Activated T-cell treated with anti-CD3 and anti-CD28 coated beads for 1 hour (primary cell): ENCODE measurements at places on chromosomes 13 and 19.

- DNase-seq: no peak
These were observed 291.8 kb downstream of the HS6ST3 start for GRCh38 chr13:96381681-96382080.

- peak; percentile 55 for DNase-seq
These were observed 13.8 kb downstream of the OR7D4 start for GRCh38 chr19:9205501-9206113.

- no peak for DNase-seq
These were observed 21.9 kb downstream of the PLEKHJ1 start for GRCh38 chr19:2214251-2214650.

- no peak for DNase-seq
These were observed 23.9 kb downstream of the PIBF1 start for GRCh38 chr13:72805676-72806346.

- DNase-seq: no peak
These were observed at the start of gene LINGO3 for GRCh38 chr19:2308114-2308556. Gene LINGO3 (minus strand): TSS chr19:2308154. CDS start chr19:2291776, 16,378 bp downstream.

- DNase-seq: no peak
These were observed 158.4 kb downstream of the RNF17 start for GRCh38 chr13:24922387-24922744.

- no peak for DNase-seq
These were observed 521.5 kb upstream of the SPRY2 start for GRCh38 chr13:80862456-80862855.

GRCh38 chr19:4052114-4052992 lies 14.3 kb downstream of the ZBTB7A start:
- DNase-seq: no peak

DNA sequence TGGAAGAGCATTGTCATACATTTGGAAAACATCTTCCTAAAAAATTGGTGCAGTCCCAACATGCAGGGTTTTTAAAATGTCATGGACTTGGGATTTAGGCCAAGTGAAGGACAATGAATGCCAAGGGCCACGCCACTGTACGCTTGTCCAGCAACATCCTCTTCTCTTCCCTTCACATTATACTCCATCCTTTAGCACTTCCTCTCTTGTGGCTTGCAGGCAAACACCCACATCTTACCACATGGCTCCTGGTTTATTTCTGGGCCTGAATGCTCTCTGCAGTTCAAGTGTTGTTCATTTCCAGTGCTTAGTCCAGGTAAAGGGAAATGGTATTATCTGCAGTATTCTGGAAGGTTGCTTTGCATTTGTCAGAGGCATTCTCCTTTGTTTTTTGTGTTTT lies 45.0 kb downstream of the CBY2 start:
- no peak for DNase-seq

GRCh38 chr19:13794757-13795589 lies at the start of gene ZSWIM4:
Gene ZSWIM4 (plus strand): TSS chr19:13795443. CDS start chr19:13795649, 206 bp downstream.
- DNase-seq: peak; percentile 85

DNA sequence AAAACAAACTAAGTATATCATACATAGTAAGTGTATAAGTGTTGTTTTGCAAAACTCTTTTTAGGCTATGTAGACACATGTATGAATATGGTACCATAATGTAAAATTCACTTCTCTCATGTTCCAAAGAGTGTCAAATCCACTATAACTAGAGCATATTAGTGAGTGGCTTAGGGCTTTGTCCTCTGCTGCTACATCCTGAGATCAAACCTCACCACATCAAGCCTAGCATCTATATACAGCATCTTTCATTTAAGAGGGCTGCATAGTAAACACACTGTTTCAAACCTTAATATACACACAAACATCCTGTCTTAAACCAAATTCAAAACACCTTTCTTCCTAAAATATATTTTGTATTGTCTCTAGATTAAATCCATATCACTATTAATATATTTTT lies 38.7 kb downstream of the ELF1 start:
- no peak for DNase-seq

DNA sequence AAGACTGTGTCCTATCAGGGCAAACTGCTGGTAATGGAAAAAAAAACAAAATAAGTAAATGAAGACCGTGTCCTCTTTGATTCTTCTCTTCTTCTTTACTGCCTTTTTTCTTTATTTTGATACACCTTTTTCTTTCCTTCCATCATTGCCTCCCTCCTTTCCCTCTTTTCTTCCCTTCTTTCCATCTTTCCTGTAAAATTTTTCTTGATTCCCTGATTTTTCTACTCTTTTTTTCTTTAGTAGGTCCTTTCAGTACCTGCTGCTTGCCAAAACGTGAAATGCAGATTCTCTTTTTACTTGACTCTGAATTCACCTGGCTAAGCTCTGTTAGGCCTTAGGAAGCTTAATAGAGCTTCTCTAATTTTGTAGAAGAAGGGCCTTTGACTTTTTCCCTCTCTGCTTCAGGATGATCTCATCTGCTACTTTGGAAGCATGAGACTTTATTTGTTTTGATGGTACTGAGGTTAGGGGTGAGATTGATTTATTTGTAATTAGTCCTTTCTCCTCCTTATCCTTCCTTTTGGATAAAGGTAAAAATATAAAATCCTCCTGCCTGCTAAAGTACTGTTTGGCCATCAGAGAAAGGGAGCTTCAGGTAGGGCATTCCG lies 19.2 kb downstream of the LSM14A start:
- DNase-seq: no peak

DNA sequence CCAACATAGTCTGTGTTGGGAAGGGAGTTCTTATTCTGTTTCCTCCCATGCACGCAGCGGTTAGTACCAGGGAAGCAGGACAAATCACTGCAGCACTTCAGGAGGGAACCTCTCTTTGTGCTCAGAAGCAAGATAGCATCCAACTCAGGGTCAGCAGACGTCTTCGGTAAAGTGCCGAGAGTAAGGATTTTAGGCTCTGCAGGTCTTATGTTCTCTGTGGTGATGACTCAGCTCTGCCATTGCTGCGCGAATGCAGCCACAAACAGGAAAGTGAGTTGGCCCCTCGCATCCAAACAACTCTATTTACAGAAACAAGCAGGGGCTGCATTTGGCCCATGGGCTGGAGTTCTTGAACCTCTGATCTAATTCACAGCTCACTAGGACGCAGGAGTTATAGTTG lies 122.1 kb upstream of the SPATA13 start:
- no peak for DNase-seq

- DNase-seq: no peak
These were observed 6.1 kb downstream of the KDM4B start for GRCh38 chr19:4974880-4975469.
